AG08396 (cell line): ENCODE measurements at places on chromosomes 1 and 21.

DNA sequence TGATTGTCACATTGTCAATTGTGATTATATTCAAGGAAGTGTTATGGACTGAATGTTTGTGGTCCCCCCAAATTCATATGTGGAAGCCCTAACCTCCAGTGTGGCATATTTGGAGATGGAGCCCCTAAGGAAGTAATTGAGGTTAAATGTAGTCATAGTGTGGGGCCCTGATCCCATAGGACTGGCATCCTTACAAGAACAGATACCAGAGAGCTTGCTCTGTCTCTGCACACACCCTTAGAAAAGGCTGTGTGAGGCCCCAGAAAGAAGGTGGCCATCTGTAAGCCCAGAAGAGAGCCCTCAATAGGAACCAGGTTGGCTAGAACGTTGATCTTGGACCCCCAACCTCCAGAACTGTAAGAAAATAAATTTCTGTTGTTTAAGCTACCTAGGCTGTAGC, 28.1 kb downstream of the VANGL1 start:
- no peak for DNase-seq

GRCh38 chr1:240093120-240093961, 1.7 kb downstream of the FMN2 start:
- DNase-seq, result peak; percentile 46

GRCh38 chr21:16085421-16085820, 355.6 kb downstream of the USP25 start:
- peak; percentile 7 for DNase-seq

- no peak for DNase-seq
These were observed 35.9 kb upstream of the KIF21B start for GRCh38 chr1:201059401-201059800.

GRCh38 chr1:246797157-246797556, 72.9 kb downstream of the SCCPDH start:
- DNase-seq, result no peak

- no peak for DNase-seq
These were observed 488.1 kb upstream of the PRMT6 start for GRCh38 chr1:106568201-106568974.

GRCh38 chr1:8731162-8731561, 86.3 kb downstream of the RERE start:
- no peak for DNase-seq

- DNase-seq, result peak; percentile 86
These were observed 15.1 kb upstream of the PADI3 start for GRCh38 chr1:17233675-17234320.

GRCh38 chr1:40701684-40702083, 10.2 kb downstream of the NFYC start:
- no peak for DNase-seq

DNA sequence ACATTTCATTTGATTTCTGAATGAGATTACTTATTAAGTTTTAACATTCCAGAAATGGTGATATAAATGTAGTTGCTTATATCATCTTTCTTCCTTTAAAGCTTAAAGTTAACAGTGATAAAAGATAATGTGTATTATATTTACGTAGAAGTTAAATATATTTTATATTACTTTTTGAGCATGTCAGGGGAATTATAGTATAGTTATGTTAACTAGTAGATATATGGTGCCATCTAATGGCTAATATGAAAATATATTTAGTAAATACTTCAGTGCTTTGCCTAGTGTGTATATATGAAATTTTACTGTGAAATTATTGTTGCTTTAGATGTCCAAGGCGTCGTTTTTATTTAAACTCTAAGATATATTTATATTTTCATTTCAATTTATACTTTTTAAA, 51.5 kb downstream of the SYT14 start:
- peak; percentile 10 for DNase-seq

DNA sequence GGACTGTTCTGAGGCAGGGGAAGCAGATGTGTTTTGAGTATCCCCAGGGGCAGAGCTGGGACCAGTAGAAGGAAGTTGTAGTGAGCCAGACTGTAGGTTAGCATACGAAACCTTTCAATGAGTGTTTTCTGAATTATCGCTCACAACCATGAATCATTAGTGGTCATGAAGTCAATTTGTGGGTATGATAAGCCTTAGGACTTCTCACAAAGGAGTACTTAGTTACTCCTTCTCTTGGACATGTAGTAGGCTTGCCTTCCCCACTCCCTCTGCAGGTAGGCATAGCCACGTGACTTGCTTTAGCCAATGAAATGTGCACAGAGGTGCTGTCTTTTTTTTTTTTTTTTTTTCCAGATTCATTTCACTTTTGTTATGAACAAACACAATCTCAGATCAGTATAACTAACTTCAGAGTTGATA, 23.9 kb upstream of the FAAH start:
- DNase-seq, result no peak

- no peak for DNase-seq
These were observed 159.9 kb upstream of the HMCN1 start for GRCh38 chr1:185574139-185574875.

DNA sequence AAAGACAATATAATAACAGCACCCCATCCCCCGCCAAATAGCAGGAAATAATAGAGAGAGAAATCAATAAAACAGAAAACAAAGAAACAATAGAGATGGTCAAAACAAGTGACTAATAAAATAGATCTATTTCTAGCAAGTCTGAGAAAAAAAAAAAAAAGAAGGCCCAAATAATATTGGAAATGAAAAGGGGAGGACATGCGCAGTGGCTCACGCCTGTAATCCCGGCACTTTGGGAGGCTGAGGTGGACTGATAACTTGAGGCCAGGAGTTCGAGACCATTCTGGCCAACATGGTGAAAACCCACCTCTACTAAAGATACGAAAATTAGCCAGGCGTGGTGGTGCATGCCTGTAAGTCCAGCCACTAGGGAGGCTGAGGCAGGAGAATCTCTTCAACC, 18.5 kb upstream of the HCRTR1 start:
- DNase-seq, result no peak

DNA sequence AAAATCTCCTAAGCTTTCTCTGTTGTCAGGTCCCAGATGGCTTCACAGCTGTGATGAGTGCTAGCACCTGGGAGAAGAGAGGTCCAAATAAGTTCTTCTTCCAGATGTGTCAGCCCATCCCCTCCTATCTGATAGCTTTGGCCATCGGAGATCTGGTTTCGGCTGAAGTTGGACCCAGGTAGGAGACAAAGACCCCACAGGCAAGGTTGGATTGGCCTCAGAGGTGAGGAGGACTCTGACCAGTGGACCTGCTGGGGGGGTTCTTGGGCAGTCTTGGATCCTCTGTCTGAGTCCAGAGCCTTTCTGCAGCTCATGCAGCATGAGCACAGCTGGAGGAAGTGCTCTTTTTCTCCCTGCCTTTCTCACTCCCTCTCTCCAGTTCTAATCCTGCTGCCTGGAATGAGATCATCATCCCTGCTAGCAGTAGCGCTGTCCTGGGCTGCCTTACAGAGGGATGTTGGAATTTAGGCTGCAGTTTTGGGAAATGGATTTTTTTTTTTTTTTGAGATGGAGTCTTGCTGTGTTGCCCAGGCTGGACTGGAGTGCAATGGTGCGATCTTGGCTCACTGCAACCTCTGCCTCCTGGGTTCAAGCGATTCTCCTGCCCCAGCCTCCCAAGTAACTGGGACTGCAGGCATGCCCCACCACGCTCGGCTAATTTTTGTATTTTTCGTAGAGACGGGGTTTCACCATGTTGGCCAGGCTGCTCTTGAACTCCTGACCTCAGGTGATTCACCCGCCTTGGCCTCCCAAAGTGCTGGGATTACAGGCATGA, 7.1 kb downstream of the RNPEP start:
- no peak for DNase-seq

DNA sequence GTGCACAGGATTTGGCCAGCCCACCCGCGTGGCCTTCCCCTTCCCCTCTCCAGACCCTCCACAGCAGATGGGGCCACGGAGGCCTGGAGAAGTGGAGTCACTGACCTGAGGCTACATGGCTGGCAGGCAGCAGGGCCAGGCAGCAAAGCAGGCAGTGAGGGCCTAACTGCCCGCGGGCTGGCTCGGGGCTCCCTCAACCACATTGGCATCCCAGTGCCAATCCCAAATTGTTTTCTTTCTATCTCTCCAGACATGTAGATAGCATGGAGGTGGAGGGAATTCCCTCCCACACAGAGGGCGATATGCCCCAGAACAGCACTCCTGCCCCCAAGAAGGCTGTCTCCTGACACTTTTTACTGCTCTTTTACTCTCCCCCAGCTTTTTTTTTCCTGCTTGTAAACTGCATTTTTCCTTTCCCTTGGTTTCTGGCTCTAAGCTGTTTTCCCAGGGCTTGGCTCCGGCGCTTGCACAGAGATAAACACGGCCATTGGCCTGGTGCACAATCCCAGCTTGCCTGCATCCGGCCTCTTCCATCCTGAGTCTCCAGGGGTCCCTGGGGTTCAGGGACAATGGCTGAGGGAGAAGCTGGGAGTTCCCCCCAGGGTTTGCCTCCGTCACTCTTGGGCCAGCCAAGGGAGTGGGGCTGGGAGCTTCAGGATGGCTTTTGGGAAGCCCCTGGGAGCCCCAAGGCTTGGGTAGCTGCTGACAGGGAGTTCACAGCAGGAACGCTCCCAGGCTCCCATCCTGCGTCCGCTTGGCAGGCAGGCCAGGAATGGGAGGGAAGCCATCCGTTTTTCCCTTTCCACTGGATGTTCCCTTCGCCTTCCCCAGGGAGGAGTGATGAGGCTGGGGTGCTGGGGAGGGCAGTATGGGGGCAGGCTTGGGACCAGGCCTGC, 7.0 kb downstream of the EPHX1 start:
- no peak for DNase-seq

DNA sequence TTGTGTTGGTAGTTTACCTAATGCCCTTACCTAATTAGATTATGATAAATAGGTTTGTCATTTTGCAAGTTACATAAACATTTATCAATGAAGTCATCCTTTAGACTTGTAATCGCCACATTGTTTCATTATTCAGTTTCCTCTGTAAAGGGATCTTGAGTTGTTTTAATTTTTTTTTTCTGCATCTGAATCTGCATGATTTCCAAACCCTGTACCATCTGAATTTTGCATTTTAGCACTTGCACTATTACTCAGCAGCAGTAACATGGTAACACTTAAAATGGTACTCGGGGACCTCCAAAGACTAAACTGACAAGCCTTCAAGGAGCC, 12.4 kb downstream of the TARDBP start:
- DNase-seq, result no peak

GRCh38 chr1:229283183-229283611, 12.3 kb downstream of the RAB4A start:
- no peak for DNase-seq

- no peak for DNase-seq
These were observed 164.7 kb upstream of the RGS18 start for GRCh38 chr1:191993549-191993948.

- no peak for DNase-seq
These were observed 18.0 kb upstream of the PRKAA2 start for GRCh38 chr1:56627019-56627635.

GRCh38 chr1:63731117-63732043, 42.4 kb upstream of the ROR1 start:
- peak; percentile 47 for DNase-seq

GRCh38 chr1:76084029-76084627, 9.6 kb downstream of the ST6GALNAC3 start:
- DNase-seq, result no peak

- peak; percentile 44 for DNase-seq
These were observed 546 bp downstream of the DONSON start for GRCh38 chr21:33587792-33588484.

- no peak for DNase-seq
These were observed 6.2 kb downstream of the MYOCOS start for GRCh38 chr1:171628225-171628624.

DNA sequence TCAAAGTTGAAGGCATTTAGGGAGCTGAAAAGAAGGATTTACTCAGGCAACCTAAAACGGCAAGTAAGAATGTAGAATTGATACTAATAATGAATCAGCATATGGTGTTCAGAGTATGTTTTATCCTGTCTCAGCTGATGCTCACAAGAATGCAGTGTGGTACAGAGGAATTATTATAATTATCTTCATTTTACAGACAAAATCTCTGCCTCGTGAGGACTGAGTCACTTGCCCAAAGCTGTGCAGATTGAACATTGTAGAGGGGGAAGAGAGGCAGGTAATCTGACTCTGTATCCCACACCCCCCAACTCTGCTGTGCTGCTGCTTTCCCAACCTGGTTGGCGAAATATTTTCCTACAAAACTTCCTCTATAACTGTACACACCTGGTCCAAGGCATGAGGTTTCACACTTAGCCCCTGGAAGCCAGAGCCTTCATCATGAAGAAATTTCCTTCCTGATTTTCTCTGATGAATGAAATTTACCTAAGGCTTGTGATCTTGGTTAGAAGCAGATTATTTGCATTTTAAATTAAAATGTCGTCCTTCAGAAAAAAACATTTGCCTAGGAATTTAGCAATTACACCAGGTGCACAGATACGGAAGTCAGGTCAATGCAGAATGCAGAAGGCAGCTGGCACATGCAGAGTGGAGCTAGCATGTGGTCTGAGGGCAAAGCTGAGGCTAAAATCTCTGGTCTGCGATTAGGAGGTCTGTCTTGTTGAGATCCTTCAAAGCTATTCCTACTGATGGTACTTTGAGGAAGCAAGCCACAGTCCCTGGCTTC, 52.8 kb downstream of the DPT start:
- no peak for DNase-seq

DNA sequence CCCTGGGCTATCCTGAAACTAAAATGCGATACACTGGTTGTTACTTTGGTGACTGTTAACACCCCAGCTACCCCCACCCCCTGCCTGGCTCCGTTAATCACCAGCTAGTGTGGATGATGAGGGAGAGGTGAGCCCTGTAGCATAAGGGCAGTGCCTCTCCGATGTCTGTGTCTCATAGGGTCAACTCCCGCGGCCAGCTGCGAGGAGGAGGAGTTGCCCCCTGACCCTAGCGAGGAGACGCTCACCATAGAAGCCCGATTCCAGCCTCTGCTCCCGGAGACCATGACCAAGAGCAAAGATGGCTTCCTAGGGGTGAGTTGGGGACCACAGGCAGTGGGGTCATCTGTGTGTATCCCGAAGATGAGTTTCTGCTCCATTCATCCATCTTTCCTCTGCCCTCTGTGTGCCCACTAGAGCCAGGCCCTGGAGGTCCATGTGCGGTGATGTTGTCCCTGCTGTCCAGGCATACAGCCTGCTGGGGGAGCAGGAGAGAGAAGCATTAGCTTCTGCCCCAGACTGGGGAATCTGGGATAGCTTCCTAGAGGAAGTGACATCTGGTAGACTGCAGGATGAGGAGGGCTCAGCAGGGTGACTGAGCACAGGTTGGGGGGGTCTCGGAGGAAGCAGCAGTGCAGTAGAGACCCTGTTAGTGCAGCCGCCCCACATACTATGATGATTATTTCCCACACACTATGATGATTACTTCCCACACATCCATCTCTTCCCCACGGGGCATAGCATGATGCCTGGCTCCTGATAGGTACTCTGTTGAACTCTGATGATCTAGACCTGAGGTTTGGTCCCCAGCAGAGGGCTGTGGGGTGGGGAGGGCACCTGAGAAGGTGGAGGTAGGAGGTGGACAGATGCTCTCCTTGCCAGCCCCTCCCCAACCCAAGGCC, 5.2 kb downstream of the SELENON start:
- no peak for DNase-seq

DNA sequence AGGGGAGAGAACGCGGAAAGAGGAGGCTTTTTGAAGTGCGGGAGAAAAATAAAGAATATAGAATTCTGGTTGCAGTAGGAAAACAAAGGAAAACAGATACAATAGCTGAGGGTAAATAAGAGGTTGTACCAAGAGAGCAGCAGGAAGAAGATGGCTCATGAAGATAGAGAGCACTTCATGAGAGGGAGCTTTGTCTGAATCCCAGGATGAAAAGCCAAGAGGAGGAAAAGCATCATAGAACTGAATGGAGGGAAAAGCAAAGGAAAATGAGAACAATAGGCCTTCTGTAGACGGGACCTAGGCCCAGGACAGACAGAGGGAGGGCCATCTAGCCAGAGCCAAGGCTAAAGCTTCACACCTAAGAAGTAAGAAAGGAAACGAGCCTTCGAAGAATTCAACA, 49.5 kb downstream of the ATP6V1G3 start:
- DNase-seq, result no peak

GRCh38 chr1:154780541-154780940, 89.5 kb downstream of the KCNN3 start:
- no peak for DNase-seq
